CD4-positive, alpha-beta T cell treated with Interleukin-6 for 4 hours (primary cell): ENCODE measurements at places on chromosomes 11 and 22.

GRCh38 chr11:100776212-100776896 is 89.3 kb downstream of the ARHGAP42 start:
- DNase-seq, result no peak

DNA sequence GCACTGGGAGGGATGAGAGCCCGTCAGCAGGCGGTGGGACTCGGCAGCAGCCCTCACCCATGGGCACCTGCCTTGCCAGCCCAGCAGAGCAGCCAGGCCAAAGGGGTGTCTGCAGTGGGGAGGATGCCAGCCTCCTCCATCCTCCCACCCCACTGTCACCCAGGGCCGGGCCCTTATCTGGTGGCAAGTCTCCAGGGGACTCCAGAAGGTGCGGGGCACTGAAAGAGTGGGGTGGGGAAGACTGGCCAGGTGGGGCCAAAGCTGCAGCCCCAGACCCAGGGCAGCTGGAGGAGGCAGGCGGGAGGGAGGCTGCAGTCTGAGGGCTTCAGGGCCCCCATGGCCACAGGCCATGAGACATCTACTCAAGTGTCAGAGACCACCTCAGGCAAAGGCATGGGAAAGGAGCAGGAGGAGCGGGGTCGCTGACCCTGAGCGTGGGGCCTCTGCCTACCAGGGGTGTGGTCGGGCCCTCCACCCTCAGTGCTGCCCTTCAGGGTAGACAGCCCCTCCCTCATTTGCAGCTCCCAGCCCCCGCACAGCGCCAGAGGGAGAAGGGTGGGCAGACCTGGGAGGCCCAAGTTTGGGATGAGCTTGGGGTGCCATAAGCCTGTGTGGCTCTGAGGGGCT is 3.5 kb downstream of the DGCR6L start:
- no peak for DNase-seq

- no peak for DNase-seq
Observed at GRCh38 chr11:13473013-13473722, 10.1 kb upstream of the BTBD10 start.

DNA sequence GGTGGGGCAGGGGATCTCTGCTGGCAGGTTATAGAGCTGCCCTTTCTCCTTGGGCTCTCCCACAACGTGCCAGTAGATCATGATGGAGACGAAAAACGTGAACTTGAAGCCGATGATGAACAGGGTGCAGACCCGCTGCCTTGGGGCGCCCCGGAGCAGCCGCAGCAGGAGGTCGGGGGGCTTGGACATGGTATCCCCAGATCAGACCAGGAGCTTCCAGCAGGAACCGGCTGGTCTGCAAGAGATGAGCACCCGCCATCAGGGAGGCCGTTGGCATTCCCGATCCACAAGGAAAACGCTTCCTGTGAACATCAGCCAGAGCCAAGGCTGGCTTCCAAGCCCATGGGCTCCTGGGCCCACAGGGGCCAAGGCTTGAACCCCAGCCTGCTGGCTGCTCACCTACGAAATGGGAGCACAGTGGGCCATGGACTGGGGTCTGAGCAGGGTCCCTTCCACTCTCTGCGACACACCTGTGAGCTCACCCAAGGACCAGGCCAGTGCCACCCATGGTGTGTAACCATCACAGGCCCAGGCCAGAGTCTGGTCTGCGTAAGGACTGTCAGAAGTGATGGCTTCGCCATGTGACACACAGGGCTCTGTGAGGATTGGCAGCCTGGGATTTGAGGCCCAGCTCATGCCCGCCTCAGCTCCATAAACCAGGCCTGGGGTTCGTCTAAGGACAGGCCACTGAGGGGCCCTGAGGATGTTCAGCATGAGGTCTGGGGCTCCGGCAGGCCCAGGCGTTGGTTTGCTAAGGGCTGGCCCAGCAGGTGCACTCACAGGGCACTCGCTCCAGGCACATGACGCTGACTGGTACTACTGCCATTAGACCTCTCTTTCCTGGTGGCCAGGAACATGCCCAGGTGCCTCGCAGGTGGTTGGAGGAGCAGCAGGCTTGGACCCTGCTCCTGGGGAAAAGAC is 26.6 kb downstream of the A4GALT start:
- no peak for DNase-seq

DNA sequence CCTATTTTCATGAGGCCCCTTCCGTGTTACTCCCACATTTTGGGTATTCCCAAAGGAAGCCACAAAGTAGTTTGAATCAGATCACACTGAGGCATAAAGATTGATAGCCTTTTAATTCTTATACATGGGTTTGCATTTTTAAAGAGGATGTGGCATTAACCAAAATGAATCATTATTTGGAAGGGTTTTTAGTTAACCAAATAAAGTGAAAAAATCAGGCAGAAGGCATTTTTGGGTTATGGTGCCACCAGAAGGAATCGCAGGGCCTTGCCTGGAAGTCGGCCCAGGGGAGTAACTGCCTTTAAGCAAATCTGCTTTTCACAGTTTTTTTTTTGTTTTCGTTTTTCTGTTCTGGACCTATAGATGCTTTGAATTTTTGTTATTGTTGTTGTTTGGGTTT is 55.4 kb downstream of the HSD17B12 start:
- no peak for DNase-seq

GRCh38 chr11:122181893-122182292 is 65.9 kb upstream of the BLID start:
- DNase-seq, result no peak

- DNase-seq, result no peak
Observed at GRCh38 chr22:37893583-37893983, 12.5 kb upstream of the MICALL1 start.

DNA sequence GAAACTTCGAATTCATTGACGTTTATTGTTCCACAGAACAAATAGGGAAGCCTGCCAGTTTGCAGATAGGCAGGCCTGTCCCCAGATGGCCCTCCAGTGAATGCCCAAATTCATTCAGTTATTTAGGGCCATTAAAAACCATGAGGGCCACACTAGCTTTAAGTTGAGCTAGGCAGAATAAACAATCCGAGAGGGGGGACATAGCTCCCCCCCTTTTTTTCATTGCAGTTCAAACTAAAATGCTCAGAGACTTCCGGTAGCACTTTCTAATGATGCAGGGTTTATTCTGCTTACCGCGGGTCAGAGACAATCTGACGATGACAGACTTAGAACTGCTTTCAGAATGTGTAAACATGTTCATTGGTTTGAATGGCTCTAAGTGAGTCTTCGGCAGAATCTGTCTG is 72.0 kb downstream of the ZBTB16 start:
- DNase-seq, result no peak

- DNase-seq, result no peak
Observed at GRCh38 chr22:44068422-44069191, 44.5 kb downstream of the PARVB start.
